NCI-H2029 treated with DMSO at 0.1 percent for 48 hours (cell line): ENCODE measurements at places on chromosomes 13 and 19.

DNA sequence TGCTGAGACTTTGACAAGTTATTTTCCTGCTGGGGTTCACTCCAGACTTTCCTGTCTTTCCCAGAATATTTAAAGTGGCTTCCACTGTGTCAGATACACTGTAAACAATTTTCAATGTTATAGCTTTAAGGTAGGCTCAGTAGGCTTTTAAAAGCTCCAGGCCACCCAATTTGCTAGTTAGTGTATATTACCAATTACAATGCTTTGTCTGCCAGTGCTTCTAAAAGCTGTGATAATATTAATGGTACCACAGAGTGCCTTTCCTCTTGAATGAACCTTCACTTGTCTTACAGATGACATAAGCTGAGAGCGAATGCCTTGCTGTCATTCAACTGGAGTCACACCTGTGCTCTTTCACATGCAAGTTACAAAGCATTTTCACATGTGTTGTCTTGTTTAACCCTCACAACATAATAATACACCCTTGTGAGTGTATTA lies 239.7 kb upstream of the HTR2A start:
- DNase-seq = no peak

- DNase-seq = no peak
Measured at GRCh38 chr19:1624458-1624857, 19.2 kb upstream of the UQCR11 start.

- DNase-seq = no peak
Measured at GRCh38 chr19:6340493-6341201, 7.2 kb upstream of the ACER1 start.

DNA sequence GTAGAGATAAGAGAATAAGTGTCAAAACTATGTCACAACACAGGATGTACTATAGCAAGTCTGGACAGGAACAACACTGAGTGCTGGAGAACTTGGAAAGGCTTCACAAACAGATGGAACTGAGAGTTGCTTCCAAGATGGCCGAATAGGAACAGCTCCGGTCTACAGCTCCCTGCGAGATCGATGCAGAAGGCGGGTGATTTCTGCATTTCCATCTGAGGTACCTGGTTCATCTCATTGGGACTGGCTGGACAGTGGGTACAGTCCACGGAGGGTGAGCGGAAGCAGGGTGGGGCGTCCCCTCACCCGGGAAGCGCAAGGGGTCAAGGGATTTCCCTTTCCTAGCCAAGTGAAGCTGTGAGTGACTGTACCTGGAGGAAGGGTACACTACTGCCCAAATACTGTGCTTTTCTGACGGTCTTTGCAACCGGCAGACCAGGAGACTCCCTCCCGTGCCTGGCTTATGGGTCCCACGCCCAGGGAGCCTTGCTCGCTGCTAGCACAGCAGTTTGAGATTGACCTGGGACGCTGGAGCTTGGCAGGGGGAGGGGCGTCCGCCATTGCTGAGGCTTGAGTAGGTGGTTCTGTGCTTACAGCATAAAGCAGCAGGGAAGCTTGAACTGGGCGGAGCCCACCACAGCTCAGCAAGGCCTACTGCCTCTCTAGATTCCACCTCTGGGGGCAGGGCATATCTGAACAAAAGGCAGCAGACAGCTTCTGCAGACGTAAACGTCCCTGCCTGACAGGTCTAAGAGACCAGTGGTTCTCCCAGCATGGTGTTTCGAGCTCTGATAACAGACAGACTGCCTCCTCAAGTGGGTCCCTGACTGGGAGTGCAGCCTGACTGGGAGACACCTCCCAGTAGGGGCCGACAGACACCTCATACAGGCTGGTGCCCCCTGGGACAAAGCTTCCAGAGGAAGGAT lies 46.0 kb downstream of the USP12 start:
- peak; percentile 42 for DNase-seq

GRCh38 chr13:37531049-37531448 lies 67.5 kb downstream of the POSTN start:
- no peak for DNase-seq

GRCh38 chr13:47046706-47047105 lies 149.9 kb upstream of the HTR2A start:
- no peak for DNase-seq

GRCh38 chr19:33465371-33465770 lies 56.2 kb downstream of the PEPD start:
- no peak for DNase-seq

DNA sequence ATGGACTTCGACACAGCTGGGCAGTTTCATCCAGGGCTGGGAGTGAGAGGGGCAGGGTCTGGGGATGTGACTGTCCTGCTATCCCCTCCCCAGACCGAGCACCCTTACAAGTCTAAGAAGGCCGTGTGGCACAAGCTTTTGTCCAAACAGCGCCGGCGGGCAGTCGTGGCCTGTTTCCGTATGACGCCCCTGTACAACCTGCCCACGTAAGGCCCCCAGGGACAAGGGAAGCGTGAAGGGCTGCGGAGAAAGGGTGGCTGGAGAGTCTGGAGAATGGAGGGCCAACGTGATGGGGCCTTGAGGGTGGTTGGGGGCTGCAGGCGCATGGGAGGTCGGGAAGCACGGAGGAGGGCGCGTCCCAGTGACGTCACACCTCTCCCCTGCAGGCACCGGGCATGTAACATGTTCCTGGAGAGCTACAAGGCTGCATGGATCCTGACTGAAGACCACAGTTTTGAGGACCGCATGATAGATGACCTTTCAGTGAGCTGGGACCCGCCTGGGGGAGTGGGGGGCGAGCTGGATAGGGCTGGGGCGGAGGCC lies 89.5 kb downstream of the MAP4K1 start:
- DNase-seq = no peak

GRCh38 chr13:108225440-108225839 lies 7.2 kb downstream of the ABHD13 start:
- DNase-seq = no peak

GRCh38 chr19:14412324-14412995 lies 6.7 kb downstream of the DDX39A start:
- no peak for DNase-seq

- DNase-seq = no peak
Measured at GRCh38 chr19:9040131-9040530, 29.9 kb upstream of the MUC16 start.

DNA sequence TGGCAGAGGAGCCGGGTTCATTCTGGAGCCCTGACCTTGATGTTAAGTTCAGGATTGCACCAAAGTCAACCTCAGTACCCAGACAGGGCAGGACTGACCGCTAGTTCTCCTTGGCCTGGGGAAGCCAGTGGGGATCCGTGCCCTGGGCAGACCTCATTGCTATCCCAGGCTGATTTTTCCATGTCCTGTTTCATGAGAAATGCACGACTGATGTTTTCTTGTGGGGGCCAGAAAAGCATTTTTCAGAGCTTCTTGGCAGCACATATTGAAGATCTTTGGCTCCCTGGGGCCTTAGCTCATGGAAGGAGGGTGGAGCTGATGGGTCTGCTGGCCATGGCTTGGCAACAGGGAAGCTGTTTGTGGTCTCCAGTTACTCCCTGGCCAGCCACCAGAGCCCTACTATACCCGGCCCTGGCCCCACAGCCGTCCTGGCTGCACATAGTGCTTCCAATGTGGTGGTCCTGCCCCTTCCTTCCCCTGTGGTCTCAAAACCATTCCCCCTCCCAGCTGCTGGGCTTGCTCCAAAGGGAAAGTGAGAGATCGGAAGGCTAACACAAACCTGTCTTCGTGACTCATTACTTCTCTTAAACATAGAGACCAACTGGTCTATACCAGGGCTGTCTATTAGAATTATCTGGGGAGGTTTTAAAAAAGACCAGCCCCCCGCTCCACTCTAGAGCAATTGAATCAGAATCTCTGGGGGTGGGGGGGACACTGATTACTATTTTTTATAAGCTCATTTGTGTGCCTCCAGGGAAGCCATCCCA lies 11.2 kb downstream of the IL17D start:
- DNase-seq = no peak

- no peak for DNase-seq
Measured at GRCh38 chr19:5338656-5339197, 1.9 kb downstream of the PTPRS start.

- DNase-seq = no peak
Measured at GRCh38 chr13:66266348-66266747, 963.8 kb downstream of the PCDH9 start.

GRCh38 chr13:50158385-50159165 lies 143.3 kb downstream of the KCNRG start:
- no peak for DNase-seq

- DNase-seq = no peak
Measured at GRCh38 chr13:48571126-48571913, 38.4 kb upstream of the RCBTB2 start.

DNA sequence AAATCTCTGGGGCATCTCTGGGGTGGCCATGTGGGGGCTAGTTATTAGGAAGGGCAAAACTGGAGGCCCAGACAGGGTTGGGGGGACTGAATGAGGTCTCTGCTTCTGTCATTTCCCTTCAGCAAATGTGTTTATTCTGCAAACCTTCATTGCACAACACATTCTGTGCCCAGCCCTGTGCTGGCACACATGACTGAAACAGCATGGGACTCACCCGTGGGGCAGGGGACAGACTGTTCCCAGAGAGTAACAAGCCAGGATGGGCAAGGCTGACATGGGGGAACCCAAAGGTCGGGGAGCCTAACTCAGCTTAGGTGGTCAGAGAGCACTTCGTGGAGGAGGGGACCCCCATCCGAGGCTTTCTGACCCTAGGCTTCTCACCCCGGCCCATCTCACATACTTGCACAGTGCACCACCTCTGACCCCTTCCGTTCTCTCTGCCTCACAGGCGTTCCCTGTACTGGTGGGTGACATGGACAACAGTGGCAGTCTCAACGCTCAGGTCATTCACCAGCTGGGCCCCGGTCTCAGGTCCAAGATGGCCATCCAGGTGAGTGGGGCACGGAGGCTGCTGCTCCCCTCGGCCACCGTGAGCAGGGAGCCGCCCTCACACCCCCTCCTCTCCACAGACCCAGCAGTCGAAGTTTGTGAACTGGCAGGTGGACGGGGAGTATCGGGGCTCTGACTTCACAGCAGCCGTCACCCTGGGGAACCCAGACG lies 2.4 kb downstream of the TOMM40 start:
- DNase-seq = no peak

DNA sequence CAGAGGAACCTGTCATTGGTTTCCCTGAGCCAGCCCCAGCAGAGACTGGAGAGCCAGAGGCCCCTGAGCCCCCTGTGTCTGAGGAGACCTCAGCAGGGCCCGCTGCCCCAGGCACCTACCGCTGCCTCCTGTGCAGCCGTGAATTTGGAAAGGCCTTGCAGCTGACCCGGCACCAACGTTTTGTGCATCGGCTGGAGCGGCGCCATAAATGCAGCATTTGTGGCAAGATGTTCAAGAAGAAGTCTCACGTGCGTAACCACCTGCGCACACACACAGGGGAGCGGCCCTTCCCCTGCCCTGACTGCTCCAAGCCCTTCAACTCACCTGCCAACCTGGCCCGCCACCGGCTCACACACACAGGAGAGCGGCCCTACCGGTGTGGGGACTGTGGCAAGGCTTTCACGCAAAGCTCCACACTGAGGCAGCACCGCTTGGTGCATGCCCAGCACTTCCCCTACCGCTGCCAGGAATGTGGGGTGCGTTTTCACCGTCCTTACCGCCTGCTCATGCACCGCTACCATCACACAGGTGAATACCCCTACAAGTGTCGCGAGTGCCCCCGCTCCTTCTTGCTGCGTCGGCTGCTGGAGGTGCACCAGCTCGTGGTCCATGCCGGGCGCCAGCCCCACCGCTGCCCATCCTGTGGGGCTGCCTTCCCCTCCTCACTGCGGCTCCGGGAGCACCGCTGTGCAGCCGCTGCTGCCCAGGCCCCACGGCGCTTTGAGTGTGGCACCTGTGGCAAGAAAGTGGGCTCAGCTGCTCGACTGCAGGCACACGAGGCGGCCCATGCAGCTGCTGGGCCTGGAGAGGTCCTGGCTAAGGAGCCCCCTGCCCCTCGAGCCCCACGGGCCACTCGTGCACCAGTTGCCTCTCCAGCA lies 4.2 kb downstream of the ZNF574 start:
- no peak for DNase-seq

GRCh38 chr19:19077103-19077502 lies 13.3 kb downstream of the SLC25A42 start:
- no peak for DNase-seq

GRCh38 chr13:44698066-44698465 lies 121.9 kb upstream of the TSC22D1 start:
- DNase-seq = no peak

DNA sequence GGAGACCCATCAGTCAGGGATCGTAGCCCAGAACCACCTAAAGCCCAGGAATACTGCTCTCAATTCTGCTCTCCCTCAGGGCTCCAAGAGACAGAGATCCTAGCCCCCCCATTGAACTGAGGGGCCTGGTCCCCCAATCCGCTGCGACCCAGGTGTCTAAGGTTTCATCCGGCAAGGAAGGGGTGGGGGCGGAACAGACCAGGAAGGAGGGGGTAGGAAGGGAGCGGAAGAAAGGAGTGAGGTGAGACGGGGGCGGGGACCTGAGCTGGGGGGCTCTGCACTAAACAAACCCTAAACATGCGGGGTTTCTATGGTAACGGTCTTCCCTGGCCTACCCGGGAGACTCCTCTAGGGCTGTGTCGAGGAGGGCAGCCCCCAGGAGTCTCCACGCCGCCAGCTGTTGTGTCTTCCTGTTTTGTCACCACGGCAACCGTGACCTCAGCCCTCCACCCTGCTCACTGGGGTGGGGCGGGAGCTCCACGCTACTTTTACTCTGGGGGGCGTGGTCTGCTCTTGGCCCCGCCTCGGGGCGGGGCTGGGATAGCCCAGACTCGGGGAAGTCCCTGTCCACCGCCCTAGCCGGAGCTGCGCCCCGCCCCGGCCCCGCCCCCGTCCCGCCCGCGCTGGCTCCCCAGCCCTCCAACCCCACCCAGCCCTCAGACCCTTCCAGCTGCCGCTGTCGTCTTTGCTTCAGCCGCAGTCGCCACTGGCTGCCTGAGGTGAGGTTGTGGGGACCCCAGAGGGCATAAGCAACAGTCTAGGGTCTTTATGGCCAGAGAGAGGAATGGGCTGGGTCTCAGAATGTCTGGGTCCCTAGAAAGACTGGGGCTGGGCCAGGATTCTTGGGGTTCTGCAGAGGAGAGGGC lies at the start of gene MYADM:
Gene MYADM, plus strand, starts transcription at position 659 of the 866 bp plus-strand sequence. CDS start 5,647 bp downstream, outside the sequence.
- DNase-seq = peak; percentile 59

DNA sequence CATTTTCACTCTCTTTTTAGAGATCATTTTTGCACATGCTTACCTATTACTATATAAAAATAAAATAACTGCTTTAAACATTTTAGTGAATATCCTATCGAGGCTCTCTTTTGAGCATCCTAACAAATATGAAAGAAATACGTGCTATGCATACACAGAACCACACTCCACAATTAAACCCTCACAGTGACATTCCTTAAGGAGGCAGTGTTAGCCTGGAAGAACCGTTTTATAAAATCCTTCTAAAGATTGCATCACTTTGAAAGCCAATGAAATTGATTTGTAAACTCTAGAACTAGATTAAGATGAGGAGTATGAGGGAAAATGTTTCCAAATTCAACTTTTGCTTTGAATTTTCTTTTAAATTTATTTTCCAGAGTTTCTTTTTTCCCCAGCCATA lies 11.1 kb upstream of the ENOX1 start:
- no peak for DNase-seq

GRCh38 chr19:51901860-51902259 lies 3.0 kb downstream of the ZNF649 start:
- no peak for DNase-seq
